ENCODE measurements at places on chromosomes 3 and 15.

GRCh38 chr15:57525581-57525980 lies 66.1 kb upstream of the MYZAP start:
- no peak for DNase-seq

GRCh38 chr3:152375546-152375945 lies 106.8 kb downstream of the MBNL1 start:
- DNase-seq = no peak

DNA sequence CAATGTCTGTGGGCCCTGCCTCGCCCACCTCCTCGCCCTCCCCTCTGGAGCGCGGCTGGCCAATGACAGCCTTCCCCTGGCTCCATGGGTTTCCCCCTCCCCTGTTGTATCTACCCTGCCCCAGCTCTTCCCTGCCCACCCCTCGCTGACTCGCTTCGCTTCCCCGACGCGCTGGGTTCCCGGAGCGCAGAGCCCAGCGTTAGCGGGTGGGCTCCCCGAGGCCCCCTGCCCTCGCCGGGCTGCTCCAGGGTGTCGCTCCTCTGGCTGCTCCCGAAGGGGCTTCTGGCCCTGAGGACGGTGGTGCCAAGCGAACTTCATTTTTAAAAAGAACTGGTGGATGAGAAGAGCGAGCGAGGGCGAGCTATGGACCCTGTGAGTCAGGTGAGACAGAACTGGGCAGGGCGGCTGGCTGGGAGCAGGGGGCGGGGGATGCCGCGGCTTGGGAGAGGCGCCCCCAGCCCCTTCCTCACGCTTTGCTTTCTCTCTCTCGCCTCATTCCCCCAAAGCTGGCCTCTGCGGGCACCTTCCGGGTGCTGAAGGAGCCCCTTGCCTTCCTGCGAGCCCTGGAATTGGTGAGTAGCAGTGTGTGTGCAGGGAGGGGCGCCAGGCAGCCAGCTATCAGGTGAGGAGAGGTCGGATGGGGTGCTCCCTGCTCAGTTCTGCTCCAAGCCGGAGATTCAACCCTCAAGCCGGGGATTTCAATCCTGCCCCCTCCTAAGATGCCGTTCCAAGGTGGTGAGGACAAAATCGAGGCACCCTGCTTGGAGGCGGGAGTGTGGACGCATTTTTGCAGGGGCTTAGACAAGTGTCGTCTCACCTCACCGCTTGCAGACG lies at the start of gene SYNPR:
TSS of gene SYNPR (plus strand) at position 138 of the 834 bp plus-strand sequence.
- no peak for DNase-seq

DNA sequence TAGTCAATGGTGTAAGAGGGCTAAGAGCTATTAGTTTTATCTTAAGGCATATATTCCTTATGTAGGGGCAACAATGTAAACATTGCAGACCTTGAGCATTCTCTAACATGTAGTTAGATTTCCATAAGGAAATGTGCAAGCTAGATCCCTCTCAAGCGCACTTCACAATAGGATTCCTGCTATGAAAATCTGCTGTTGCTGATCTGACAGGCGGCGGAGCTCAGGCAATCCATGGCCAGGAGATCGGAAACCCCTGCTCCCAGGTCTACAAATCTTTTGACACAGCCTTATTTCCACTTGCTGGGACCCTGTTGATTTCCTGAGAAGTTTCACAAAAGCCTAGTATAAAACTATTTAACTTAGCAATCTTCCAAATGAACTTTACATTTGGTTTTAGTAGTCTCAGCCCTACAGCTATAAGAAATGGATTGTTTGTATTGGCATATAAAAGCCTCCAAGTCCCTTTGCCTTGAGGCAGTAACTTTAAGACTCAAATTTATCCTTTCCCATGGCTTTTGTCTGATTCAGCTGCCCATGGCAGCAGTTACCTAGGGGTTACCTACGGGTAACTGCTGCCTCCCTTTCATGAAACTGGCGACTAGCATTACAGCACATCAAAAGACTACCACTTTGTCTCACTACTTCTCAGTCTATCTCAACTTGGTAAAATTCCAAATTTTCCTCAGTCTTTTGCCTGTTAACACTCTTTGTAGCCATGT lies 22.7 kb downstream of the TRA2B start:
- no peak for DNase-seq

DNA sequence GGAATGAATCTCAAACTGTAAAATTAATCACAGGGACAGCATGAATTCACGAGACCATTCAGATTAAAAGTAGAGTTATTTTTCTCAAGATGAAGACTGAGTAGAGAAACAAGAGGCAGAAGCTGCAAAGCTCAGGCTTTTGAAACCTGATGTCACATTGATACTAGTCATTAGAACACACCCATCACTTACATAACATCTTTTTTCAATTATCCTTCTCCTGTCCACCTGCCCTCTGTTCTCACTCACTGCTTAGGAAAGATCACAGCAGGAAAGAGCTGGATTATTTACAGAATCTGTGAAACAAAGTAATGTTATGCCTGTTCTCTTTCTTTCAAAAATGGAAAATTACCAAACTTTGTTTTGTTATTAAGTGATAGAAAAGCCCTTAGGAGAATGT lies 72.0 kb upstream of the CDAN1 start:
- no peak for DNase-seq

DNA sequence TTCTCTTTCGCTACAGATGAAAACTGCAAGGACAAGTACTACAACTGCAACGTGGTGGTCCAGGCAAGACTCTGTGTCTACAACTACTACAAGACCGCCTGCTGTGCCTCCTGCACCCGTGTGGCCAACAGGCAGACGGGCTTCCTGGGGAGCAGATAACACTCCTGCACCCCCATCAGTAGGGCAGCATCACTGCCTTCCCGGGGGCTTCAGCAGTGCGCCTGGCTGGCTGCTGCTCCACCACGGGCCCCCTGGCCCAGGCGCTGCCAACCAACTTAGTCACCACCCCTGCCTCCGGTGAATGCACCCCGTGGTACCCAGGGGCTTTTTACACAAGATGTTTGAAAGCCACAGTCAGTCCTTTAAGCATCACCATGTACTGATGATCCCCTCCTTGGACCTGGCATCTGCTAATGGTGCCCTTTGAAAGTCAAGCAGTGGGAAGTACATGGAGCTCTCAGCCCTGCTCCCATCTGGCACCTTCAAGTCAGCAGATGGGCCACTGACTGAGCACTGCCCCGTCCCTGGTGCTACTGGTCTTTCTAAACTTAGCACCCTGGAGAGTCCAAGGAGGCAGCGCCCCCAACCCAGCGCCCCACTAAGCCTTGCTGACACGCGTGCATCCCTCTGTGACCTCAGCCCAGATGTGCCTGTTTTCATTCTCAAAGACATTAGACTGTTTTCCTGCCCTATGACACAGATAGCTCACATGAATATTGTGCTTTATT lies 33.0 kb upstream of the NR2E3 start:
- no peak for DNase-seq

DNA sequence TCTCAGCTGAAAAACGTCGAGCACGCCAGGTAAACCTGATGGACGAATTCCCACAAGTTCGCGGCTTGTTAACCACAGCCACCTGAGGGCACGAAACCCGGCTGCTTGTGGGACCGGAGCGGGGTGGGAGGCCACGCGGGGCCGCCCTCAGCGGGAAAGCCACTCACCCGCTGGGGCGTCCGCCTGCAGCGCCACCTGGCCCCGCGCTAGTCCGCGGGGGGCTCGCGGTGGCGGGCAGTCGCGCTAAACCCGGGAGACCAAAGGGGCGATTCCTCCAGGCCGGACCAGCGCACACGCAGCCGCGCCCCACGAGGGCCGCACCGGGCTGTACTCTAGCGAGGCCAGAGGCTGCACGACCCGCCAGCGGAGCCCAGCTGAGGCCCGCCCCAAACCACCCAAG lies 15.7 kb upstream of the CFAP161 start:
- no peak for DNase-seq

- no peak for DNase-seq
These were observed 41.2 kb downstream of the KLF13 start for GRCh38 chr15:31367730-31368344.

GRCh38 chr15:90881181-90881977 lies 2.9 kb upstream of the FES start:
- no peak for DNase-seq
